Activated T-helper 1 cell treated with anti-CD3 and anti-CD28 coated beads, Interleukin-2, amount 50 U/mL, for 16 hours (primary cell): ENCODE measurements at places on chromosomes 3 and 15.

DNA sequence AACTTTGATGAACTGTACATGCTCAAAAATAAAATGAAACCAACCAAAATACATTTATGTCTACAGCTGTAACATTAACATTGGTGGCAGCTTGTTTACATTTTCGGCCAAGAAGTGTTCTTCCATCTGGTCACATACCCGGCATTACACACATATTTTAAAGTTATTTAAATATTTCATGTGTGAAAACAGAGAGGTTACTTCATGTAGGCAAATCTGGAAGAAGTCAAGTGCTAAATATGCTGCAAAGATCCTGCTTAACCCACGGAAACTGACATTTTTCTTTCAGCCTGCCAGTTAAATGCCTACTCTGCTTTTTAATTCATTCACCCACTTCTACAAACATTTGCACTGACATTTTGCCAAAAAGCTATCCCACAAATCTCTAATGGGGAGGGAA lies 69.7 kb downstream of the MB21D2 start:
- no peak for DNase-seq

- DNase-seq, result no peak
These were observed 39.6 kb upstream of the MAGEF1 start for GRCh38 chr3:184751204-184752040.

DNA sequence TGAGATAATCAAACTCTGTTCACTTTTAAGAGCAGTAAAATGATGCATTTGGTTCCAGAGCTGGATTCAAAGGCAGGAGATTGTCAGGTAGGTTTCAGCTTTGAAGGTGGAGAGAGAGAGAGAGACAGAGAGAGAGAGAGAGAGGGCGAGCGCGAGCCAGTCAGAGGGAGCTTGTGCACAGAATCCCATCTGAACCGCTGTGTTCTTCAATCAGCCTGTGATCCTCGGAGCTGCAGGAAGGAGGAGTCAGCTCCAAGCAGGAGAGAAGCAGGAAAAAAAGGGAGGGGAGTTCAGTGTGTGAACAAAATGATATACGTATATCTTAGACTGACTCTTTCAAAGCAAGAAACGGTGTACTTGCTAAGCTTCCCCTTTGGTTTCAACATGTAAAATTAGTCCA lies at the start of gene GPR149:
GPR149 (minus strand) TSS at position 177 of the 400 bp plus-strand sequence. CDS start 575 bp downstream, outside the sequence.
- DNase-seq, result no peak

DNA sequence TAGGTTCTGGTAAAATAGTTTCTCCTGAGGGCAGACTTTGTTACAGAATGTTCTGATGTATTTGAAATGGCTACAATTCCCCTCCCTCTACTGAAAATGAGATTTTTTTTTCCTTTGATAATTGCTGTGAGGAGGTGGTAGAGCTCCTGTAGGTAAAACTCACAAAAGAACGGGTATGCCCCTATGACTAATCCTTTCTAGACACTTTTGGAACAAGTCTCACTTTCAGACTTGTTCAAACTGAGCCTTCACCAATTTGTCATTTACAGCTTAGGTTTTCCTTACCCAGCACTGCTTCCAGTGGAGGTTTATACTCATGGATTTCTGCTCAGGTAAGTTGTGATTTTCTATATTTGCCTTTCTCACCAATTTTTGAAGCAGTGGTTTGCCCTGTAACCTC lies 115.6 kb downstream of the NLGN1 start:
- DNase-seq, result no peak

DNA sequence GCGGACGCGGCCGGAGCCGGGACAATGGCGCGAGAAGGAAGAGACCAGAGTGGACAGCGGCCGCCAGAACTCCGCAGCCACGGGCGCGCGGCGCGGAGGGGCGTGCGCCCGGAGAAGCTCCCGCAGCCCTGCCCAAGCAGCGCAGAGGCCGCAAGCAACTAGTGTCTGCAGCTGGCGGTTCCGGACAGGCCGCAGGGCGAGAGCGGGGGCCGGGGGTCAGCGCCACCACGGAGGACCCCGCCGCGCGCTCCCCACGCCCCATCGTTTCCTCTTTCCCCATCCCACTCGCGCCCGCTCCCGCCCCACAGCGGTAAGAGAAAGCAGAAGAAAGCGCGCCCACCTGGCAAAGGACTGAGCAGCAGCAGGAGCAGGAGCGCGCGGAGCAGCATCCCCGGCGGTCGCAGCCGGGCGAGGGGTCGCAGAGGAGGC lies 440 bp downstream of the PRTG start:
- no peak for DNase-seq

DNA sequence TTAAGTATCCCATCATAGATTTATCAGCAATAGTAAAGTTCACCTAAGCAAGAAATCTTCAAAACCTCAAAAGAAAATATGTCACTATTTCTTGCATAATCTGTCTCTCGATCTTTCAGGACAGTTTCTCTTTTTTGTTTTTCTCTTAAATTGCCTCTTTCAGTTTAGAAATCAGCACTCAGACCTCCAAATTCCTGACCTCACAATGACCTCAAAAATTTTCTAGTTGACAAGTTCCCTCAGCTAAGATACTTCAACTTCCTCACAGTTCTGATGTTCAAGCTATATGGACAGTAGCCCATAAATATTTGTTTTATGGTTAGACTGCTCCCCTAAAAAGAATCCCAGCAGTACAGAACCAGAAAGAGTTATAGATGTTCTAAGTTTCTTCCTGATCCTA lies 24.1 kb downstream of the SLC24A5 start:
- no peak for DNase-seq

DNA sequence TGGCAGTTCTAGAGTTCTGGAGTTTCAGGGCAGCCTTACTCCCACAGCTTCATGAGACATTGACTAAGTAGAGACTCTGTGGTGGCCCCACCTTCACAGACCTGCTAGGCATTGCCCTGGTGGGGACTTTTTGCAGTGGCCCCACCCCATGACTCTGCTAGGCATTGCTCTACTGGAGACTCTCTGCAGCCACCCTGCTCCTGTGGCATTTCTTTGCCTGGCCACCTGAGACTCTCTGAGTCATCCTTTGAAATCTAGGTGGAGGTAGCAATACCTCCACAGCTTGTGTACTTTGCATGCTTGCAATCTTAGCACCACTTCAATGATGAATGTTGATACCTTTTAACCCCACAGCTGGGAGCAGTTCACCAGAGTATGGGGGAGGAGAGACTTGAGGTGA lies 40.6 kb upstream of the DHX36 start:
- no peak for DNase-seq
